ENCODE measurements at places on chromosomes 12 and 14.

DNA sequence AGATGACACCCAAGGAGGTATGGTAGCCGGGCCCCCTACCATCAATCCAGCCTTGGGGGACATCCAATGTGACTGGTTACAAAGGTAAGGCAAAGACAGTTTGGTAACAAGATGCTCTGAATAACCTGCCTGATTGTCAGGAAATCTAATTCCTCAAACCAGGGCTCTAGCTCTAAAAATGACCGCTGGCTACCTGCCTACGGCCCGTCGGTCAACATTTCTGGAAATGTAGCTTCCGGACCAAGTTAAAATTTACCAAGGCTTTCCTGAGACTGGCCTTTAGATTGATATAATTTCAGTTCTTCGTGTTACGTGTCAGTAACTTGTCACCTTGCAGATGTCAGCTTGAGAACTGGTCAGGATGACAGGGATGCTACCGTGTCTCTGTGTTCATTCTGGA, 34.2 kb upstream of the FOXN3 start:
- no peak for DNase-seq

GRCh38 chr12:108833757-108834472, 23.5 kb downstream of the SSH1 start:
- no peak for DNase-seq

GRCh38 chr12:99170037-99170436, 477.5 kb upstream of the GARIN6 start:
- DNase-seq = no peak

GRCh38 chr12:75690296-75690955, 179.0 kb upstream of the KRR1 start:
- DNase-seq = no peak

DNA sequence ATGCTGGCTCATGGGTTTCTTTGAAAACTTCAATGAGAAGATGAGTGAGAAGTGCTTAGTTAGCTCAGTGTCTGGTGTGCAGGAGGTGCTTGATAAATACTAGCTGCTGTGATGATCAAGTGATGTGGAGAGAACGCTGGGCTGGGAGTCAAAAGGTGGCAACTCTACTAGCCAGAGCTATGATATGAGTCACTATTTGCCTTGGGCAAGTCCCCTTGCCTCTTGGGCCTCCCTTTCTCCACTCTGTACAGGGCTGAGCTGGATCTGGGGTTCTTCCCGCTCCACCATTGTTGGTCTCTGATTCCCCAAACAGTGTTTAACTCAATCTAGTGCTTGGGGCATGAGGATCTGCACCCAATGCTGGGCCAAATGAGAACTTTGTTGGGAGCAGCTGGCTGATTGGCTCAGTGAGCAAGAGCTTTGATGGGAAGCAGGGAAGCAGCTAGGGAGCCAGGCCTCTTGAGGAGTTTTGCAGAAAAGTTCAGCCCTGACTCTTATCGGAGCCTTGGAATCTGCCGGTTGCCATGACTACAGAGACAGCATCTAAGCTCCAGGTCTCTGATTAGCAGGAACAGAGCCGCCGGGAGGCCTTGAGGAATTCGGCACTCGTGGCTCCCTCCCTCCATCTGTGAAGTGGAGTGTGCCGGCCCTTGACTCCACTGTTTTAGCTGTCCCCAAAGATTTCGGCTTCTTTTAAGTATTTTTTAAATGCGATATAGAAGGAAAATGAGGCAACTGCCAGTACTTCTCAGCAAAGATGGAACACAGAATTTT, 82.1 kb upstream of the HSPB8 start:
- DNase-seq = no peak

All from pancreas (tissue), 10 donors.